ENCODE measurements at places on chromosomes 11 and 22. TPM values are rescaled to one million over a fixed set of nuclear protein-coding genes. Genes with fewer than 3 reads are reported as not detected.

TESMIN gene
- 0.36 TPM for total RNA-seq

ADSL gene
- total RNA-seq, result 165 TPM

DNA sequence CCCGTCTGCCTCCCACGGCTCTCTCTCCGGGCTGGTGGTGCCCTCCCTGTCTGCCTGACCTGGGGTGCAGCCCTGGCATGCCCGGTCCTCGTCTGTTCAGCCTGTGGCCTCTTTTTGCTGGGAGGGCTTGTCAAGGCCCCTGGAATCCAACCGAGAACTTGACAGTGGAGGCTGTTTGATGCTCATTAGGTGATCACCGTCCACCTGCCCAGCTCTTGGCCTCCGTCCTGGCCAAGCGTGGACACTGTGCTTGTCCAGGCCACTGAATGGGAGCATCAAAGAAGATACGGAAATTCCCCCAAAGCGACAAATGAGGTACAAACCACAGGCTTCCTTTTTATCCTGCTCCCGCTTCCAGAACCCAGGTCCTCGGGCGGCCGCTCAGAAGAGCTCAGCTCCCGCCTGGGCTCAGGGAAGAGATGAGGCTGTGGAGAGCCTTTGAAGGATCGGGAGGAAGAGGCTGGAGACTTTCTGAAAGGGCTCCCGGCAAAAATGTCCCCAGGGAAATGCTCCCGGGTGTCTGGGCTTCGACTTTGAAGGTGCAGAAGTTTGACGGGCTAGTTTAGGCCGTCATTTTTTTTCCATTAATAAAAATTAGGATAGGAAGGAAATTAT lies 1273.9 kb downstream of the BRD1 start:
- no peak overlapping the region for H3K4me3 ChIP-seq
- H3K36me3 ChIP-seq, result no peaks in the 10 kb centered on the region
- H3K27me3 ChIP-seq, result no peaks in the 10 kb centered on the region

- H3K4me1 ChIP-seq, result no peaks in the 10 kb centered on the region
- no peak overlapping the region for H3K27ac ChIP-seq
Measured at GRCh38 chr11:36086366-36086765, 142.5 kb downstream of the LDLRAD3 start.

DNA sequence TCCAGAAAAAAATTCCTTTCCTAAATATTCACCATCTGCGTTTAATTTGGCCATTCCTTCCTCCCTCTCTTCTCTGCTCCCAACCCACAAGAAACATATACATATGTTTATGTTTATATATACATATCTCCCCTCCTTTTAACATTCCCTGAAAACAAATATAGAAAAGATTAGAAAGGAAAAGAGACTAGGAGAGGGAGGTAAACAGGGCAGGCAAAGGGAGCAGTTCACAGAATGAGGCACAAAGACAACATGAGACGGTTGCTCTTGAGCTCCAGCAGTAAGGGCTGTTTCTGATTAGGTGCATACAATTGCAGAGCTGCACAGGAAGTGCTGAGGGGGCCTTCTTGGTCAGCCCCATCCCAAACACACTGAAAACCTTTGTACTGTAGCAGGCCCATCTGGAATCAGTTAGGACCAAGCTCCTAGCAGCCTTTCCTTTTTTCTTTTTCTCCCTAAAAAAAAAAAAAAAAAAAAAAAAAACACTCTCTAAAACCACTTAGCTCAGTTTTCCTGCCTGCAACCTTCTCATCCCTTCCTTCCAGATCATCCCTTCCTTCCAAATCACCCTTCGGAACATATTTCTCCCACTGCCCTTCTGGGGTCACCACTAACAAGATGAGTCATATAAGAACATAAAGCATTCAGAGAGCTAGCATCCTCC lies 57.0 kb downstream of the RBFOX2 start:
- H3K27ac ChIP-seq, result no peak overlapping the region
- H3K4me3 ChIP-seq, result no peak overlapping the region
- H3K36me3 ChIP-seq, result no peaks in the 10 kb centered on the region
- H3K4me1 ChIP-seq, result peaks cover 8% of the 10 kb centered on the region

- H3K4me3 ChIP-seq, result no peak overlapping the region
- no peak for DNase-seq
- H3K4me1 ChIP-seq, result no peaks in the 10 kb centered on the region
- no peaks in the 10 kb centered on the region for H3K27me3 ChIP-seq
- H3K36me3 ChIP-seq, result no peaks in the 10 kb centered on the region
Measured at GRCh38 chr11:112211536-112211935, 14.7 kb upstream of the PTS start.

- no peak overlapping the region for H3K4me3 ChIP-seq
Measured at GRCh38 chr11:72144807-72145565, 9.5 kb downstream of the FOLR3 start.

DNA sequence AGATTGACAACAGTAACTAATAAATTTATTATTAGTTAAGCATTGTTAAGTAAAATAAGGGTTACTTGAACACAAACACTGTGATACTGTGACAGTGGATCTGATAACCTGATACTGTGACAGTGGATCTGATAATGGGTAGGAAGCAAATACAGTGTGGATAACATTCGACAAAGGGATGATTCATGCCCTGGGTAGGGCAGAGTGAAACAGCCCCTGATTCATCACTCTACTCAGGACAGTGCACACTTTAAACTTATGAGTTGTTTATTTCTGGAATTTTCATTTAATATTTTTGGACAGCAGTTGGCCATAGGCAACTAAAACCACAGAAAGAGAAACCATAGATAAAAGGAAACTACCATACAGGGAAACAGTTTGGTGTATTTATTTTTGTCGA lies 60.8 kb upstream of the CTSC start:
- no peaks in the 10 kb centered on the region for H3K36me3 ChIP-seq
- H3K27me3 ChIP-seq, result no peaks in the 10 kb centered on the region
- no peaks in the 10 kb centered on the region for H3K4me1 ChIP-seq
- no peak overlapping the region for H3K27ac ChIP-seq
- H3K4me3 ChIP-seq, result no peak overlapping the region
- DNase-seq, result no peak

- no peak overlapping the region for H3K27ac ChIP-seq
- no peak for DNase-seq
- no peak overlapping the region for H3K4me3 ChIP-seq
Measured at GRCh38 chr22:19879643-19879991, 24.9 kb upstream of the GNB1L start.

GRCh38 chr22:28930357-28931007 lies 47.1 kb downstream of the ZNRF3 start:
- H3K36me3 ChIP-seq, result no peaks in the 10 kb centered on the region

- no peak overlapping the region for H3K4me3 ChIP-seq
- H3K4me1 ChIP-seq, result no peaks in the 10 kb centered on the region
- no peaks in the 10 kb centered on the region for H3K36me3 ChIP-seq
- no peaks in the 10 kb centered on the region for H3K27me3 ChIP-seq
- no peak overlapping the region for H3K27ac ChIP-seq
Measured at GRCh38 chr11:122141725-122142124, 25.7 kb upstream of the BLID start.

GRCh38 chr11:112343368-112344039 lies 82.8 kb upstream of the PLET1 start:
- H3K27me3 ChIP-seq, result no peaks in the 10 kb centered on the region
- H3K36me3 ChIP-seq, result no peaks in the 10 kb centered on the region
- no peak for DNase-seq
- H3K27ac ChIP-seq, result no peak overlapping the region
